ENCODE measurements at places on chromosomes 4 and X.

DNA sequence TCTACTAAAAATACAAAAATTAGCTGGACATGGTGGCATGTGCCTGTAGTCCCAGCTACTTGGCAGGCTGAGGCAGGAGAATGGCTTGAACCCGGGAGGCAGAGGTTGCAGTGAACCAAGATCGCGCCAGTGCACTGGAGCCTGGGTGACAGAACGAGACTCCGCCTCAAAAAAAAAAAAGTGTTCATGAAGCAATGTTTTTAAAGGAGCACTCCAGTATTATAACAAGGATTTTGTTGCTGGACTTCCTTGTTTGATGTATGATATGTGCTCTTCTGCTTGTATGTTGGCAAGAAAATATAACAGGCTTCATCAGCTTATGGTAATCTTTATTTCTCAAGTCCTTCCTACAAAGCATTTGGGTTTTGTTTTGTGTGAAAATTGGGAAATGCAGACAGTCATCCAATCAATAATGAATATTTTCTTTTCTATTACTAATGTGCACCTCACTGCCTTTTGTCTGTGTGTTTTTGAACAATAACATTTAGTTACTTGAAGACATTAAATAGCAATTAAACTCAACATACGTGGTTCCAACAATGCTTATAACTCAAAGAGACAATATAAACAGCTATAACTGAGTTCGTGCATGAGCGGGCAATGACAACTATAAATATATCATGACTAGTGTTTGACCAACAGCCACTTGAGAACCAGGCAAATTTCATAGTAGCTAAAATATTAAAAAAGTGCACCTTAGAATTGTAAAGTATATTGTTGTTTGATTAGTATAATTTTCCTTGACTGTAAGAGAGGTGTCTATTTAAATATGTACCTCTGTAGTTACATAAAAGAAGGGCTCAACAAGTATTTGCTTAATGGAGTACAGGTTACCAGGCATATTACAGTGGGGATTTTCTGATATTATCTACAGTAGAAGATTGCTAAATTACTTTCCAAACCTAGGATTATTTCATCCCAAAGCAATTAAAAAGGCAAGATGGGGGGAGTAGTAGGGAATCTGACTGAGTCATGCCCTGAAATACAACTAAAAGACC is 210.7 kb downstream of the PPP3CA start:
- DNase-seq: no peak

DNA sequence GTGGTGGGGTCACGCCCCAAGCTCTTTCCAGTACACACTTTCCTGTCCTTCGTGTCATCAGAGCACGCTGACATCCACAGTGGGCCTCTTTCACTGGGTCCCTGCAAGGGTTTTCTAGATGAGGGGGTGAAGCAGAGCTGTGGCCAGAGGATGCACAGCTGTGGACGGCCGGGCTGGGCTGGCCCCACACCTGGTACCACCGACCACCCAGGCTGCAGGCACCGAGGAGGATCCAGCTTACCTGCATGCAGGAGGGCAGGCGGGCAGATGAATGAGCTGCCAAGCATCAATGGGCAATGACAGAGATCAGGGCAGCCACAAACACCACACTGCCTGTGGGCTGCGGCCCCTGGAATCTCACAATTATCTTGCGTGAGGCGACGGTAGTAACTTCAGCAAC is 9.5 kb upstream of the GRPEL1 start:
- no peak for DNase-seq

DNA sequence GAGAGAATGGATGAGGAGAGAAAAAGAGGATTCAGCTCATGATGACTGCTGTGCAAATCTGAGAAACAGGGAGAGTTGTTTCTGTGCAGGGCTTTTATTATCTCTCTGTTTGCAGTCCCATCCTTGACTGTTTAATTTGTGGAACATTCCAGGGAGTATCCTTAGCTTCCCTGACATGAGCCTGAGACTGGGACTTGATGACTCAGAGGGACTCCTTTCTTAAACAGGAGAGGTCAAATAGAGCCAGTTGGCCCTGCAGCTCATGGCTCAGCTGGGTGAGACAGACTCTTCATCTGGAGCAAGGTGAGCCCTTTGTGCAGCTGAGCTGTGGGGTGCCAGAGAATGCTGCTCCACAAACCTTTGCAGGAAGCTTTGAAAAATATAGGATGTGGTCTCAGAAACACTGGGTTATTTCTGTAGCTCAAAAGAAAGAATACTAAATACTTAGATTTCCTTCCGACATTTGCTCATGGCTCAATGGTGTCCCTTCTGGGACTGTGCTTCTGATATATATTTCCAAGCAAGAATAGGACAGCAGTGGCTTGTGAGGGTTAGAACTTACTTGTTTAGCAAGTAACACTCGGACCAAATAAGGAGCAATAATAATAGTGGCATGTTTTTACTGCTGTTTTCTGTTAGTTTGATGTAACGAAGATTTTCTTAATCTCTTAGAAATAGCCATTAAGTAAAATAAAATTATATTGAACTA is 14.5 kb downstream of the ARHGAP24 start:
- peak; percentile 28 for DNase-seq

- peak; percentile 23 for DNase-seq
Measured at GRCh38 chrX:97685753-97686152, 802.0 kb downstream of the RPA4 start.

DNA sequence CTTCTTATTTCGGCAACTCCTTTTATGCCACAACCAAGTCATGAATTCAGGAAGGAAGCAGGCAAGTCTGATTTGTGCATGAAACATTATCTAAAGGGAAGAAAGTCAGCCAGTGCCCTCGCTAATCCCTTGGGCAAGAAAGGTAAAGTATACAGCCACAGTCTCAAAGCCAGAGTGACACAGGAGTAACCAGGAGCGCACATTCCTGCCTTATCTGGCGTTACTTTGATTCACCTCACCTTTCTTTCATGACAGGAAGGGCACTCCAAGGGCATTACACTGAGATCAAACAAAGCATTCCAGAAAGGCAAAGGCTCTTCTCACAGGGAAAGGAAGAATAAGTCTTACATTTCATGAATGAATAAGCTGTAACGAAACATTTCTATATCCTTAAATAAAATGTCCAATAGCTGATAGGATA is 38.8 kb downstream of the FAT1 start:
- DNase-seq: no peak

DNA sequence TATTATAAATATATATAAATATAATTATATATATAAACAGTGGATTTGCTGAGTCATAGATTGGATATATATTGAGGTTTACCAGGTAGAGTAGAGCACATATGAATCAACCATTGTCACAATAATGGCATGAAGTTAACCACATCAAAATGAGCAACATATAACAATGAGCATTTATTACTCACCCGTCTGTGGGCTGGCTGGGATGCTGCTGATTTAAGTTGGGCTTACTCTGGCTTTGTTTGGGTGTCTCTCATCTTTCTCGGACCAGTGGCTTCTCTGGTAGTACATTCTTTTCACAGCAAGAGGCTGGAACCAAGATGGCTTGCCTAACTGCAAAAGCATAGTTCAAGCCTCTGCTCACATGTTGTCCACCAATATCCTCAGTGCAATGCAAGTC is 111.7 kb upstream of the TAPT1 start:
- DNase-seq: no peak

DNA sequence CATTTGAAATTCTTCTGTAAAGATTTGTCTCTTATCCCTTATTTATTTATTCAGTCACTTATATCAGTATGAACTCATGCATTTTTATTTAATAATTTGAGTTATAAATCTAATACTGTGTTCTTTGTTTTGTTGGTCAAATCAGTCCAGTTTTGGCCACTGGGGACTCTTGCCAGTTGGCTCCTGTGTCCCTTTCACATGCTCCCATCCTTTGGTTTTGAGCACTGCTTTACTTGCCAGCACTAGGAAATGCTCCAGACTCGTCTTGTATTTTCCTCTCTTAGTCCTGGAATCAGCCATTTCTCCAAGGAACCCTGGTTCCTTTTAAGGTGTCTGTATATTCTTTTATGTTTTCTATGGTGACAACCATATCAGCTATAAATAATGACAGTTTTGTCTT is 28.1 kb downstream of the KANTR start:
- no peak for DNase-seq

DNA sequence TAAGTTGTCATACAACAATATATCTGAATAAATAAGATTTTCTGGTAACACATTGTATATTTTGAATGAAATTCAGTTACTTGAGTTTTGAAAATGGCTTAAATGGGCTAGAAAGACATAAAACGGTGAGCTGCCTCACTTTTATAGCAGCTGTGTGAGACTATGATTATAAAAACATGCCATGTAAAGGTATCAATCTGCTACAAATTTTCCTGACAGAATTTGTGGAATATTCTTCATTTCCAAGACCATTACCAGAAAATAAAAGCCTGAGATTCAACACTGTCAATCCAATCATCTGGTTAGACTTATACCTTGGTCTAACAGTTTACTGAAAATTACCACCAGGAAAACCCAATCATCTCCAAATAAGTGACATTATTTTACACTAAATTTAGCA is 181.1 kb downstream of the SPCS3 start:
- DNase-seq: no peak

DNA sequence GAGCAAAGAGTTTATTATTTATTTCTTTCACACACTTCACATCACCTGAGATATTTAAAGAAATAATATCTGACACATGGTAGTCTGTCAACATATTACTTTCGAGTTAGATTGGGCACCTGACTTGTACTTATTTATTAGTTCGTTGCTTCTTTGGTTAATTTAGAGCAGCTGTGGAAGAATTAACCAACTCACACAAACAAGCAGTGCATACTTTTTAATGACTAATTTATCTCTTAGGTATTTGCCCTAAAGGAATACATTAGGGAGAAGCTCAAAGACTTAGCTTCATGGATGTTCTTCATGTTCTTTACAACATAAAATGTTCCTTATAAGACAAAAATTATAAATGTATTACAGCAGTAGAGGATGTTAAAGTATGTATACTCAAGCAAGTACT is 242.9 kb downstream of the ARHGAP24 start:
- no peak for DNase-seq

- DNase-seq: peak; percentile 71
Measured at GRCh38 chr4:95124906-95125504, 367.2 kb downstream of the BMPR1B start.

DNA sequence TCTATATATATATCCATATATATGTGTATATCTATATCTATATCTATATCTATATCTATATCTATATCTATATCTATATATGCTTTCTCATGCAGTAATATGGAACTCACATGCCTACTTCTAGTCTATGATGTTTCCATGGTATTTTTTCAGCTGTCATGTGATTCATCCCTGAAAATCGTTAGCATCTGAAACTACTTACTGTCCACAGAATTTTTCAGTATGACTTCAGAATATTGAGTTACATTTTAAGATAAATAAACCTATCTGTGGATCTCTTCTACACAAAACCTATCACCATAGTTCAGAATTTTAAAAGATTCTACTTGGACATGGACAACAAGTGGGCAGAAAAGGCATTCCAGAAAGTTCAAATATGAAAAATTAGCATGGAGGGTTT is 855.1 kb upstream of the INTU start:
- DNase-seq: peak; percentile 62

- DNase-seq: peak; percentile 59
Measured at GRCh38 chr4:88341227-88342192, 37.1 kb upstream of the HERC6 start.

DNA sequence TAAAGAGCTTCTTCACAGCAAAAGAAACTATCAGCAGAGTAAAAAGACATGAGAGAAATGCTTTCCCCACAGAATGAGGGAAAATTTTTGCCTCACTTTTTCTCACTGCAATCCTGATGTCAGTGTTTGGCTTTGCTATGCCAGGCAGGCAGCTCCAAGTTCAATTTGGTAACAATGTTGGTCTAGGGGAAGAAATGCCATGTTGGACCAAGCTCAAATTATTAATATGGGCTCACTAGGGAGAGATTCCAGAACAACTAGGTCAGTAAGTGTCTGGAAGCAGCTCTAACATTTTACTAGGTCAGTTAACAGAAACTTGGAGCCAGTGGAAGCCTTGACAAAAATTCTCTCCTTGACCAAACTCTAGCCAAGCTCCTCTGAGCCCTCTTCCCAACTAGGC is 95.4 kb downstream of the NAF1 start:
- no peak for DNase-seq

GRCh38 chrX:19358521-19358920 is 14.8 kb downstream of the PDHA1 start:
- DNase-seq: no peak

DNA sequence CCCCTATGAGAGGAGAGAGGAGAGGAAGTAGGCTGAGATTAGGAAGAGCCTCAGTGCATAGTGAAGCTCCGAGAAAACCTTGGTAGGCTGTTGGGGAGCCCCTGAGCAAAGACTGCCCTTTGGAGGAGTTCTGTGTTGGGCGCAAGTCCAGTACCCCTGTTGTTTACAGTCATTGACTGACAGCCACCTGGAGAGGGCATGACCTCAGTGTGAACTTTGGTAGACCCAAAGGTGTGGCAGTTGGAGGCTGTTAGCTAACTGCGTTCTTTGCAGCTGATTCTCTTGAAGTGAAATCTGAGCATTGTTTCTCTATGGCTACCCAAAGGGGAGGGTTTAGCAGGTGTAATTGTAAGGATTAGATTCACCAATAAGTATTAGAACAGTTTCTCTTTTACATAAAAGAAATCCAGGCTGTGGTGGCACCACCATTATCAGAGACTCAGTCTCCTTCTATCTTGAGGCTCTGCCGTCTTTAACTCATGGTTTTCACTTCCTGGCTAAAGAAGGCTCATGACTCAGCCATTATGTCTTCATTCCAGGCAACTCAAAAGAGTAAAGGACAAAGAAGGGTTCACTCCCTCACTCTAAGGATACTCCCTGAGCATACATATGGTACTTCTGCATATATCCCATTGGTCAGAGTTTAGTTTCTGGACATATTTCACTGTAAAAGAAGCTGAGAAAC is 33.4 kb downstream of the ANXA3 start:
- DNase-seq: no peak

GRCh38 chr4:56628592-56628991 is 52.5 kb downstream of the HOPX start:
- no peak for DNase-seq

DNA sequence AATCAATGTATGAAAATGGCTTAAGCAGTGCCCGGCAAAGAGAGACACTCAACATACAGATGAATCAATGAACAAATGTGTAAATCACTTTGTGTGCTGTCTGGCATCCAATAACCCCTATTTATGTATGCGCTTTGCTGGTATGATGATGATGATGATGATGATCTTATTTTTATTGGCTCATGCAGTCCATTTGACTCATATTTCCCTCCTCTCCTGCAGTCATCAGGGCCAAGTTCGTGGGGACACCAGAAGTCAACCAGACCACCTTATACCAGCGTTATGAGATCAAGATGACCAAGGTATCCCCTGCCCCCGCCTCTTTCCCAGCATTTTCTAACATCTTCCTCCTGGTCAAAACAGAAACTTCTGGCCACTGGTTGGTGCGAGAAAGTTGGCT is 2.5 kb downstream of the TIMP1 start:
- no peak for DNase-seq

DNA sequence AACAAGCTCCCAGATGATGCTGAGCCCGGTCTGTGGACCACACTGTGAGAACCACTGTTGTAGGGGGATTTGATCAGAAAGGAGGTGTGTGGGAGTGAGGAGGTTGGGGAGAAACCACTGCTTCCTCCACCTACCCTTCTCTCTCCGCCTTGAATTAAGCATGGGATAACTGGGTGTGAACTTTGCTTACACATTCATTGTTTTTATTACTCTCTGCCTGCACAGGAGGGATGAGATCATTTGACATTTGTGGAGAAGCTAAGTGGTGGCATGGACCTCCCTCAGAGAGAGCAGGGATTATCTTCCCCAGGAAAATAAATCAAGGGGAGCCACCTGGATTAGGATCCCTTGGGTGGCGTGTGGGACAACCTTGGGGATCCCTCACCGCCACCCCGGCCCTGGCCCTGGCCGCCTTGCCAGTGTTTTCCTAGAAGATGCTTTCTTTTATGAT is 212.1 kb upstream of the ATP6AP2 start:
- DNase-seq: no peak

All from GM03348 (cell line).